ENCODE measurements at places on chromosomes 1 and 21.

DNA sequence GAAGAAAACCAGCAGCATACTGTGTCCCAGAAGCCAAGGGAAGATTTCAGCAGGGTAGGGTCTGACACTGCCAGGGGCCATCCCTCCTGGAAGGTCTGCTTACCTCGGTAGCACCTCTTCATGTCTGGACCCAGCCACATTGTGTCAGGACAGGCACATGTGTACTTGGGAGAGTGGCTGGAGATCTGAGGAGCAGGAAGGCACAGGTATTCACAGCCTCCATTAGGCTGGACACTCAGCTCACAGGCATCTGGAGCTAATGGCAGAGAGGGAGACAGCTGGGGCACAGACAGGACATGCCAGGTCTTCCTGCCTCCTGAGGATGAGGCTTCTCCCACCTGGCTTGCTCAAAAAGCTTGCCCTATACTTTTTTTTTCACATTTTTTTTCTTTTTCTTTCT lies 19.9 kb upstream of the MAGOH start:
- no peak for DNase-seq

DNA sequence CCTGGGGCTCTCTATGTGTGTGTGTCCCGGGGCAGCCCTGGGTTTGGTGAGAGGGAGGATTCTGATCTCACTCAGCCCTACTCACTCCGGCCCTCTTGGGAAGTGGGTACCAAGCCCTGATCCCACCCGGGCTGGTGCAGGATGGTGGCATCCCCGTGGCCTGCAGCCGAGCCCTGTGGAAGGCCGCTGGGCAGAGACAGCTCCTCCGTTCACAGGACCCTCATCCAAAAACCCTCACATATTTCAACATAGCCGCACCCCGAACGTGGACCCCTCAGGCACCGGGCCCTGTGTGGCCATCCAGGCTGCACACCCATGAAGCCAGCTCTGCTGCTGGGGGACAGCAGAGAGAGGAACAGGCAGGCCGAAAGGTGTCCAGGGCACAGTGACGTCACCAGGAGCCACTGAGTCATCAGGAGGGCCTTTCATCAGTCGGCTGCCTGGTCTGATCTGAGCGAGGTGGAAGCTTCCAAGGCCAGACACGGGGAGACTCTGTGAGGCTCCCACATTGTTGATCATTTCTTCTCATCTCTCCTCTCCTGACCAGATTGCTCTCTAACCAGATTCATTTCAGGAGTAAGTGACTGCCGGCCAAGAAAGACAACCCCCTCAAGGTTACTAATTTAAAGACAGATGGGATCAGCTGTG lies 16.2 kb upstream of the GPR157 start:
- no peak for DNase-seq

DNA sequence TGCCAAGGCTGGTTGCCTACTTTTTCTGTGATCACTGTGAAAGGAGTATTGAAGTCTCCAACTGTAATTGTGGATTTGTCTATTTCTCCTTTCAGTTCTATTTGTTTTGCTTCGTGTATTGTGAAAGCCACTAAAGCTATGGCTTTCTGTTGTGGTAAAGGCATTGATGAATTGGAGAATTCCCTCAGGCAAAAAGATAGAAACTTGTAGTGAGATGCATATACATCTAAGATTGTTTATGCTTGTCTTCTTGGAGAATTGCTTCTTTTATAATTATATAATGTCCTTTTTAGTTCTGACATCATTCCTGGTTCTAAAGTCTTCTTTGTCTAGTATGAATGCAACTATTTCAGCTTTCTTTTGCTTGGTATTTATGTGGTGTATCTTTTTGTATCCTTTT lies 36.8 kb downstream of the SWT1 start:
- no peak for DNase-seq

GRCh38 chr1:44831516-44831915 lies 11.5 kb downstream of the PTCH2 start:
- DNase-seq = no peak

GRCh38 chr1:18557621-18558465 lies 72.8 kb upstream of the PAX7 start:
- DNase-seq = peak; percentile 2

GRCh38 chr1:150288382-150288781 lies 5.3 kb upstream of the MRPS21 start:
- no peak for DNase-seq

- peak; percentile 7 for DNase-seq
Measured at GRCh38 chr1:65255035-65255655, 54.2 kb upstream of the DNAJC6 start.

GRCh38 chr1:245245021-245245667 lies 90.4 kb downstream of the KIF26B start:
- no peak for DNase-seq

DNA sequence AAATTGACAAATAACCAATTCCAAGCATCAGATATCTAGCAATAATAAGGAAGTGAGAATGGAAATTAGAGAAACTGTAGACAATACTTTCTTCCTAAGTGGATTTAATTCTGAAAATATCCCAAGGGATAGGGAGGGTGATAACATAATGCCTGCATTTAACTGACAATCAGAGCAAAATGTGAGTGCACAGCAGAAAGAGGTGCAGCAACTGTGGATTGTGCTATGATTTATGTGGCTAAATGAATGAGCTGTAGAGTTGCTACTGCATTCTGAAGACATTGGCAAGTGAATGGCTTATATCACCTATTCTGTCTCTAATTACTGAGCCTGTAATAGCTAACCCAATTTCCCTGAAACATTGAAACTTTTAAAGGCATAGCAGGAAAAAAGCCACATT lies 39.0 kb downstream of the OLFM3 start:
- DNase-seq = no peak

DNA sequence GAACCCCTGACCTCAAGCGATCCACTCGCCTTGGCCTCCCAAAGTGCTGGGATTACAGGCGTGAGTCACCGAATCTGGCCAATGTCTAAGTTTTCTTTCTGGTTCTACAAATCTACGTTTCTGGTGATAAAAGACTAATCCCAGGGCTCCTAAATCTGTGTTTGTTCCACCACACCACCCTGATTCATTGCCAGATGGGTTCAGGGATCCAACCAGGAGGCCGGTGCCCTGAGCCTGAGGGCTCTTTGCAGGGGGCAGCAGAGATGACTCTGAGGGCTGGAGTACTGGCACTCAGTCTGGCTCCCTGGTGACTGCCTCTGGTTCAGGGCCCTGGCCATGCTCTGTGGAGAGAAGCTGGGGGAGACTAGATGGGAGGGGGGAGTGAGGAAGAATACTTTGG lies 10.5 kb upstream of the OPRD1 start:
- no peak for DNase-seq

All from stimulated activated CD4-positive, alpha-beta T cell treated with anti-CD3 and anti-CD28 coated beads, Interleukin-1b, Interleukin-23, amount 100 ng/mL, for 4 hours (primary cell).